Stimulated activated CD8-positive, alpha-beta memory T cell treated with anti-CD3 and anti-CD28 coated beads, Interleukin-4, amount 100 ng/mL, for 4 hours (primary cell): ENCODE measurements at places on chromosomes 16 and 17.
A peak's percentile ranks its signal among the peaks of the same experiment; 100 is the strongest.

DNA sequence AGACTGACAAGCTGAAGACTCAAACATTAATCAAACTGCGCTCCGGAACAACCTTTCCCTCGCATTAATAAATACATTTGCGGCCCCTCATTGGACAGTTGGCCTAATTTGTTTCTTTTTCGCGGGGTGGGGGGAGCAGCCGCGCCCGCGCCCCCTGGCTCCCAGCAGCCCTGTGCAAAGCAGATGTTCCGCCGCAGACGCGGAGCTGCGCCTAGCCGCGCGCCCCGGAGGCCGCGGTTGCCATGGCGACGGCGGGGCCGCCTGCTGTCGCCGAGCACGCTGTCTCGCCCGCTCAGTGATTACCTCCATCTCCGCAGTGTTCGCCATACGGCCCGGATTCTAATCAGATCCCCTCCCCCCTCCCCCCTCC is 25.5 kb downstream of the COPZ2 start:
- DNase-seq: no peak

- DNase-seq: no peak
Observed at GRCh38 chr17:79976451-79976850, 59.2 kb downstream of the TBC1D16 start.

DNA sequence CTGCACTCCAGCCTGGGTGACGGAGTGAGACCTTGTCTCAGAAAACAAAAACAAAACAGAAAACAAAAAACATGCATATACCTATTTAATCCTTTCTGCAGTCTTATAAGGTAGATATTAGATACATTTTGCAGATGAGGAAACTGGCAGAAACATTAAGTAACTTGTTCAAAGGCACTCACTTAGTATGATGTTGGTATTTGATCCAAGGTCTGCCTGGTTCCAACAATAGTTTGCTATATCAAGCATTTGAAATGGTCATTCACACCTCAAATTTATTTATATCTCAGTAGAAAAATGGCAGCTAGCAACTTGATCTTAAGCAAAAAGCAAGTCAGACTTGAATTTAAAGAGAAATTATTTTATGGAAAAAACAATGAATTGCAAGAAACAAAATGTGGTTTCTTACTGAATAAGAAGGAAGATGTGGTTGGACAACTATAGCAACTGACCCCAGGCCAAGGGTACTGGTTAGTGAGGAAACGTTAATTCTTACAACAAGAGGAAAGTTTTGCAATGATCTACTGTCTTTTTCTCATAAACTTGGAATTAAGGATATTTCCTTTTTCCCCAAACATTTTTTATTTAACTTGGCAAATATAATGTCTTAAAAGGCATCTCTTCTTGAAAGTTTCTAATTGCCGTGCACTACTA is 19.7 kb downstream of the DHRS7B start:
- DNase-seq: no peak

DNA sequence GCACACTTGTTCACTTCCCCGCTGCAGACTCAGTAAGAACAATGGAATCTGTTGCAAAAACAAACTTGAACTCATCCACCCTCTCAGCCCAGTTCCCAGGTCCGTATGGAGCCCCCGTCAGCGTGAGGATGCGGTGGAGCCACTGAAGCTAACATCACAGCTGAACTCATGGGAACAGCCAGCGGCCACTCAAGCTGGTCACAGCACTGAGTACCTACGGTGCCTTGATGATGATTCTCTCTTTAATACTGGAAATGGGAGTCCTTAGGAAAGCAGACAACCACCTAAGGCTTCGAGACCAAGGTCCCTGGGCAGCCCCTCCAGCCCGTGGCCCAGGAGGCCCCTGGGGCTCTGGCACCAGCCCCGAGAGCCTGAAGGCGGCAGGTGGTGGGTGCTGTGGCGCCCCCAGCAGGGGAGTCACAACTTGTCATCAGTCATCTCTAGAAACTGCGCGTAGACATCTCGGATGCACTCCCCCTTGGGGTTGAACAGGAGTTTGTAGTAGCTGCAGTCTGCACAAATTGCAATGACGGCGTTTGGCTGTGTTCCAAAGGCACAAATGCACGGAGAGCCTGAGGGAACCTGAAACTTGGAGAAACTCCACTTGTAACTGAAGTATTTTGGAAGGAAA is 31.0 kb upstream of the RHOT1 start:
- no peak for DNase-seq

- DNase-seq: no peak
Observed at GRCh38 chr17:56543280-56543679, 50.2 kb upstream of the NOG start.

GRCh38 chr17:74431568-74432423 is at the start of gene GPRC5C:
Gene GPRC5C, plus strand, starts transcription at chr17:74432088. Its CDS starts 7,689 bp downstream, at chr17:74439777.
- peak; percentile 30 for DNase-seq

GRCh38 chr17:66290101-66290722 is 12.2 kb upstream of the PRKCA start:
- DNase-seq: no peak

GRCh38 chr17:282912-283882 is 69.4 kb downstream of the RPH3AL start:
- no peak for DNase-seq

DNA sequence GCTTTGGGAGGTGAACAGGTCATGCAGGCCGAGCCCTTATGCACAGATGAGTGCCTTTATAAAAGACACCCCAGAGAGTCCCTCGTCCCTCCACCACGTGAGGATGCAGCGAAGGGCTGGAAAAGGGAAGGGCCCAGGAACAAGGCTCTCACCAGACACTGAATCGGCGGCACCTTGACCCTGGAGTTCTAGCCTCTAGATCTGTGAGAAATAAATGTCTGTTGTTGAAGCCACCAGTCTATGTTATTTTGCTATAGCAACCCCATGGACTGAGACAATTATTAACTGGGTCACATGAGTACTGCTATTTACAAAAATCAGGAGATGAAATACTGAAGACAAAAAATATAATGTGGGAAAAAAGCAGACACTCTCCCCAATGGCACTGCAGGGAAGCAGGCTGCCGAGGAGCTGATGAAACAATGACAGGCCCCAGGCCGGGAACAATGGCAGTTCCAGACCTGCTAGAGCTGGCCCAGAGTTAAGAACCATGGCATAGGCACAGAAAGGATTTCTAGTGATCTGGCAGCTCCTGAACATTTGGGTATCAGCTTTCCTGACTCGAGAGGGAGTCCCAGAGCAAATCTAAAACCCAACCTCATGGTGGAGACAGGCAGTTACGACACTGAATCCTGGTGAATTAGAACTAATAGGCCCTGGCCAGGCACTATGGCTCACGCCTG is 17.8 kb upstream of the GGA2 start:
- no peak for DNase-seq

- DNase-seq: no peak
Observed at GRCh38 chr17:1495265-1495989, 2.9 kb upstream of the MYO1C start.

GRCh38 chr16:84851192-84852127 is 31.7 kb downstream of the CRISPLD2 start:
- no peak for DNase-seq

DNA sequence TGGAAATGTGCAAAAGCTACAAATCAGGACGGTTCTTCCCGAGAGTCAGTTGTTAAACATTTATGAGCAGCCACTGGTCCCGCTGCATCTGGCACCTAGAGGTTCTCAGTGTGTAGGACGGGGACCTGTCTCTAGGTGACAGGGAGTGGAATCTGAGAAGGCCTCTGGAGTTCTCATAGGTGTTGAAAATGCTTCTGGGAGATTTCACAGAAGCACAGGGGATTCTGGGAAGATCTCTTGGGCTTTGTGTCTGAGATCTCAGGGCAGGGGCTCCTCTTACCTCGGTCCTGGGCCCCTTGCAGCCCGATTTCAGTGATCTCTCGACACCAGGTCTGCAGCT is 8.9 kb downstream of the ALOX15 start:
- no peak for DNase-seq

DNA sequence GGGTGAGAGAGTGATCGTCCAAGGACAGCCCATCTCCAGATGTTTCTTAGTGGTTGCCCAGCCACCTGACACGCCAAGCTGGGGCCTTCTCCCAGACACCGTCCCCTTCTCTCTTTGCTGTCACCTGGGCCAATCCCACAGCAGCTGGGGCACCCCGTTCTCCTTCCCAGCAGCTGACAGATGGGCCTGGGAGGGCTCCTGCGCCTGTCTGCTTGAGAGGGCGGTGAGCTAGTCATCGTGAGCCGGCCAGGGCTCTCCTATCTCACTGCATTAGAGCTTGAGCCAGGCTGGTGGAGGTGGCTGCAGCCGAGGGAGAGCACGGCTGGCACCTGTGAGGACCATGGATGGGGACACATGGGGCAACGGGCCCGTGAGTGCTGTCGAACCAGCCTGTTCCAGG is 41.2 kb downstream of the RAB11FIP3 start:
- no peak for DNase-seq

DNA sequence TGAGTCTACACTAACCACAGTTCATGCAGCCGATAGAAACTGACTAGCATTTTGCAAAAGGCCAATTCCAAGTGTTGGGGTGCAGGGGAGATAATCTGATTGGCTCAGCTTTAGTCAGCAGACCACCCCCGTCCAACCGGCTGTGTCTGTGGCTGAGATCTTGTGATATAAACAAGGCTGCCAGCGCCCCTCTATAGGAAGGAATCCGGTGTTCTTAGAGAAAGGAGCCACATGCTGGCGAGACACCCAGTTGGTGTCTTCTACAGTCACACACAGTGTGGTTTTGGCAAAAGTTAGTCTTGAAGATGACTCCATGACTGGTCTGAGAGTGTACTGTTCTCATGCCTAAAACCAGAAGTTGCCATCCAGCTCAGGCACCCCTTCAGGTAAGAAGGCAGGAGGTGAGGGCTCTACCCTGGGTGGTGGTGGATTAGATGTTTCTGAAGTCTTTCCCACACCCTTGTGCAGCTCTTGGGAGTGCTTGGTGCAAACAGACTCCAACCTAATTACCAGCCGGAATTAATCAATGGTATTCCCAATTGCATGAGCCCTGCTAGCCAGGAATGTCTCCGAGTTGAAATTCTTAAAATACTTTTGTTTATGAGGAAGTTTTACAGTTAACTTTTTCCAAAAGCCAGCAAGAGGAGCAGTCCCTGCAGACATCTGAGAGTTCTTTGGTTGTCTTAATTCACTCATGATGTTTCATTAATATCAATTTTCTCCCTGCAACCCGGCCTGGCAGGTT is 172.3 kb upstream of the IRX6 start:
- no peak for DNase-seq

GRCh38 chr16:2905241-2905987 is 6.3 kb upstream of the FLYWCH1 start:
- DNase-seq: peak; percentile 70

DNA sequence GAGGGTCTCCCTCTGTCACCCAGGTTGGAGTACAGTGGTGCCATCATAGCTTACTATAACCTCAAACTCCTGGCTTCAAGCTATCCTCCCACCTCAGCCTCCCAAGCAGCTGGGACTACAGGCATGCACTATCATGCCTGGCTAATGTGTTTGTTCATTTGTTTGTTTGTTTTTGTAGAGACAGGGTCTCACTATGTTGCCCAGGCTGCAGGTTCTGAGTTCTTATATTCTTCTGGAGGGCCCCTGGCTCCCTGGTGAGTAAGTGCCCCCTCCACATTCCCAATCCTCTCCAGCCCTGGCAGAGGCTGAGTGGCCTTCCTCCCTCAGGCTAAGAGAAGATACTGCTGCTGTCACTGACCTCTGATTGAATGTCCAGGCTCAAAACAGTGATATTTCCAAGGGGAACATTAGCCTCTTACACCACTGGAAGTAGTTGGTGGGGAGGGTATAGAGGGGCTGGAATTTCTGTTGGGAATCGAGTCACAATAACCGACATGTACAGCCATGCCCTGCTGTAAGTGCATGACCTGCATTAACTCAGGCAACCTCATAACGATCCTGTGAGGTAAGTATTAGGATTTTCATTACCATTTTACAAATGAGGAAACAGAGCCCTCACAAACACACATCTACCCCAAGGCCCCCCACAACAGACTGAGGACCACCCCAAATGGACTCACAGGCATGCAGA is 2.7 kb upstream of the ETV4 start:
- no peak for DNase-seq

GRCh38 chr17:56465886-56466285 is 127.6 kb upstream of the NOG start:
- DNase-seq: no peak

DNA sequence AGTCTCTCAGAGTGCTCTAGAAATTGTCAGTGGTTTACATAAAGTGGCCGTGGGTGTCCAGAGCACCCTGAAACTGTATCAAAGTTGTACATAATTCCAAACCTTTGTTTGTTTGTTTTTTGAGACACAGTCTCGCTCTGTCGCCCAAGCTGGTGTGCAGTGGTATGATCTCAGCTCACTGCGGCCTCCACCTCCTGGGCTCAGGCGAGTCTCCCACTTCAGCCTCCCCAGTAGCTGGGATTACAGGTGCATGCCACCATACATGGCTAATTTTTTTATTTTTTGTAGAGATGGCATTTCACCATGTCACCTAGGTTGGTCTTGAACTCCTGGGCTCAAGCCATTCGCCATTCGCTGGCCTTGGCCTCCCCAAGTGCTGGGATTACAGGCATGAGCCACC is 24.3 kb upstream of the ADGRG1 start:
- DNase-seq: no peak

- DNase-seq: no peak
Observed at GRCh38 chr17:70655176-70655958, 486.0 kb downstream of the KCNJ2 start.

DNA sequence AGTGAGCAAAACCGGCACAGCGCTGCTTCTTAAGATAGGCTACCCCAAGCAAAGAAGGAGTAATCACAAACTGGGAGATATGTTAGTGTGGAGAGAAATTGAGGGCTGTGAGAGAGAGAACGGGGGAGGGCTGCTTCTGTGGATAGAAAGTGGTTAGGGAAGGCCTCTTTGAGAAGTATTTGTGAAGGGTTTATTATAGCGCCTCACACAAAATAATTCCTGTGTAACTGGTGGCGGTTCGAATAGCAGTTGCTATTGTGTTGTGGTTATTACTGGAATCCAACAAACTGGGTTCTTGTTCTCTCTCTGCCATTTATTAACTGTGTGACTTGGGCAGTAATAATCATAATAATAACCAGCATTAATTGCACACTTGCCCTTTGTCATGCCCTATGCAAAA is 9.2 kb upstream of the CISD3 start:
- DNase-seq: no peak

DNA sequence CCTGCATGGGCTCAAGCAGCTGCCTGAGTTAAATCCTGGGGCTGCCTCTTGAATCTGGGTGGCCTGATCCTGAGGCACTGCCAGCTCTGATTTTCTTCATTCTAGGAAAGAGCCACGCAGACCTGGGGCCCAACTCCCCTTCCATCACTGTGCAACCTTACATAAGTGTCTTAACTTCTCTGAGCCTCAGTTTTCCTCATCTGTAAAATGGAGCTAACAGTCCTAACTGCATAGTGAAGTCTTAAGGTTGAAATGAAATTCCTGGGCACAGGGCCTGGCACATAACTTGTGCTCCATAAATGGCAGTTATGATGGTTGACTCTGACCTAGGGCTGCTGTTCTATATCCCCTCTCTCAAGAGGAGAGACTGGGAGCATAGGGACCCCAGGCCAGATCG is 236.6 kb downstream of the GSG1L start:
- no peak for DNase-seq

- no peak for DNase-seq
Observed at GRCh38 chr17:32123782-32124181, 18.5 kb upstream of the RHOT1 start.
